Activated CD8-positive, alpha-beta memory T cell treated with anti-CD3 and anti-CD28 coated beads for 48 hours (primary cell): ENCODE measurements at places on chromosomes 12 and 14.

GRCh38 chr12:113422886-113423669 lies 898 bp downstream of the SDSL start:
- no peak for DNase-seq

DNA sequence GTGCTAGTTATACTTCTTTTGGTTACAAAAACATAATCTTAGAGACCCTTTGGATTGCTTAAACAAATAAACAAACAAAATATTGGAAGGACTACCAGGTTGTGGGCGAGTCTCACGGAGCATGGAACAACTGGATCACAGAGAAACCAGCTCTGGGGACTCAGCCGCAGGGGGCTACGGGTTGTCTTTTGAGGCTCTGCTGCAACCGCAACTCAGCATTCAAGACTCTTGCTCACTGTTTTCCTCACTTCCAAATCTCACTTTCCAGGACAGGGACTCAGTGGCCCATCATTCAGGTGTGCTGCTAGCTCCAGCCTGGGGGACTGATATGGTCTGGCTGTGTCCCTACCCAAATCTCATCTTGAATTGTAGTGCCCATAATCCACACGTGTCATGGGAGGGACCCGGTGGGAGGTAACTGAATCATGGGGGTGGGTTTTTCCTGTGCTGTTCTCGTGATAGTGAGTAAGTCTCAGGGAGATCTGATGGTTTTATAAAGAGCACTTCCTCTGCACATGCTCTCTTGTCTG lies 14.0 kb upstream of the SERPINA4 start:
- DNase-seq, result no peak

GRCh38 chr14:76778546-76779215 lies 17.4 kb downstream of the VASH1 start:
- no peak for DNase-seq

- DNase-seq, result no peak
These were observed 14.0 kb downstream of the TAMALIN start for GRCh38 chr12:52020539-52021336.

DNA sequence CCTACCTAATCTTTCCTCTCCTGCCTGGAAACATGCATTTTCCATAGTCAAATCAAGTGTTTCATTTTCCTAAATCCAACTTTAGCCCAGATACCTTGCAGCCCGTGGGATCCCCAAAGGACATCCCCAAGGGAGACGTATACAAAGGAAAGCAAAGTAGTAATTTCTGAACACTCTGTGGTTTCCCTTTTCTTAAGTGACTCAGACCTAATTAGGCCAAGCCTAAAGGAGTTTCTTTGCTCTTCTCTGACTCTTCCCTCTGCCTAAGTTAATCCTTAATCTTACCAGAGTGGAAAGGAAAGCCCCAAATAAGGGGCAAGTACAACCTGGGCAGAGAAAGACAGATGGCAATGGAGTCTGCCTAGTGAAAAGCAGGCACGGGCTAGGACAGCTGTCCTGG lies 250.3 kb downstream of the SPTSSA start:
- DNase-seq, result no peak

DNA sequence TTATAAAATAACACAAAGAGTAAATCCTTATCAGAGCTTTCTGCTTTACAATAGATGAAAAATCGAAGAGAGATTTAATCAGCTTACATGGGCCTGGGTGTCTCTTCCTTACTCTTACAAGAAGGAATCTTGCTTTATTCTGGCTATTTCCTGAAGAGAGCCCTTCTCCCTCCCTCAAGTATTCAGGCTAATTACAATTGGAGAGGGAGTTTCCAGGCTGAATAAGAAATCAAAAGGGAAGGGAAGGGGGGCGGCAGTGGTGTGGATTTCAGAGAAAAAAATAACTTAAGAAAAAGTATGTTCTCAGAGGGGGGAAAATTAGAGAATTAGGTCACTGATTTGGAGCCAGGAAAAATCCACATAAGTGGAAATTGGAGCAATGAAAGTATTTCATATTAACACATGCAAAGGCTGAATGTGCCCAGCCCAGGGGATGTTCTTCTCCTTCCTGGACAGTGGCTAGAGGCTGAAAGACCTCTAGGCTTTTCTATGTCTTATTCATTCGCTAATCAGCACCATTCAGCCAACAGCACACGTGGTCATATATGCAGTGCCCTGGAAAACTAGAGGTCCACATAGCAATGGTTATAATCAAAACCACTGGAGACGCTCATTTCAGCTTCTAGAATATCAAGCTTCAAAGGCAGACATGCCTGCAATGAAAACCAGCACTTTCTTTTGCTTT lies 158.9 kb upstream of the BTG1 start:
- no peak for DNase-seq

GRCh38 chr14:89848165-89848564 lies 106.4 kb downstream of the EFCAB11 start:
- no peak for DNase-seq

DNA sequence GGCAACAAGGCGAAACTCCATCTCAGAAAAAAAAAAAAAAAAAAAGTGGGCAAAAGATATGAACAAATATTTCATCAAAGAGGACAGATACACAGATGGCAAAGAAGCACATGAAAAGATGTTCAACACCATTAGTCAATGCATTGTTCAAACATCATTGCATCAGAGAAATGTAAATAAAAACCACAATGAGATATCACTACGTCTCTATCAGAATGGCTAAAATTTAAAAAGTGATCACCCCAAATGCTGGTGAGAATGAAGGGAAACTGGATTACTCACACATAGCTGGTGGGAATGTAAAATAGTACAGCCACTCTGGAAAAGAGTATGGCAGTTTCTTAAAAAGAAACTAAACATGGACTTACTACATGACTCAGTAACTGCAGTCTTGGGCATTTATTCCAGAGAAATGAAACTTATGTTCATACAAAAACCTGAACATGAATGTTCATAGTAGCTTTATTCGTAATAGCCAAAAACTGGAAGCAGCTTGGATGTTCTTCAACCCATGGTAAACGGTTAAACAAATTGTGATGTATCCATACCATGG lies 3.6 kb downstream of the L2HGDH start:
- no peak for DNase-seq

- no peak for DNase-seq
These were observed 30.3 kb upstream of the OAS1 start for GRCh38 chr12:112876506-112876905.
